Thyroid gland (tissue), 4 donors: ENCODE measurements at places on chromosomes 5 and 9. TPM values are rescaled to one million over a fixed set of nuclear protein-coding genes. Genes with fewer than 3 reads are reported as not detected.

The CKMT2 gene
- 22.5 TPM for total RNA-seq

The DHX29 gene
- 54.0 TPM for total RNA-seq

The FOXD4L6 gene
- total RNA-seq, result not detected

The BHMT2 gene
- total RNA-seq, result 80.3 TPM

The PCDHA9 gene
- total RNA-seq, result 0.33 TPM

The STOM gene
- total RNA-seq, result 104 TPM

The IL9 gene
- not detected for total RNA-seq

The DIRAS2 gene
- 11.3 TPM for total RNA-seq

The ANKRD34B gene
- not detected for total RNA-seq

DNA sequence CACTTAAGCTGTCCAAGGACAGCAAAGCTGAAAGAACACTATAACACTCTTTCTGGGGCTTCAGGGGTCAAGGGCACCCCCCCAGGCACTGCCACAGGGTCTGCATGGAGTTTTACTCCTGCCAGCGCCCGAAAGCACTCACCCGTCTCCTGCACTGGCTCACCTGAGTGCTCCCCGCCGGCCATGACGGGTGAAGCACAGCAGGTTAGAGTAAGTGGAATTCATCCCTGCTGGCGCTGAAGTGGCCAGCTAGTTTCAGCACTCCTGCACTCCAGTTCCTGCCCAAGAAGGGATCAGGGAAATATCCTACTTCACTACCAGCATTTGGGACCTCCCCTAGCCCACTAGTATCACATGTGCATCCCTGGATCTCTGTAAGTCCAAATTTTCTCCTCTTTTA lies 516.0 kb downstream of the ZNF608 start:
- DNase-seq, result peak; percentile 82

DNA sequence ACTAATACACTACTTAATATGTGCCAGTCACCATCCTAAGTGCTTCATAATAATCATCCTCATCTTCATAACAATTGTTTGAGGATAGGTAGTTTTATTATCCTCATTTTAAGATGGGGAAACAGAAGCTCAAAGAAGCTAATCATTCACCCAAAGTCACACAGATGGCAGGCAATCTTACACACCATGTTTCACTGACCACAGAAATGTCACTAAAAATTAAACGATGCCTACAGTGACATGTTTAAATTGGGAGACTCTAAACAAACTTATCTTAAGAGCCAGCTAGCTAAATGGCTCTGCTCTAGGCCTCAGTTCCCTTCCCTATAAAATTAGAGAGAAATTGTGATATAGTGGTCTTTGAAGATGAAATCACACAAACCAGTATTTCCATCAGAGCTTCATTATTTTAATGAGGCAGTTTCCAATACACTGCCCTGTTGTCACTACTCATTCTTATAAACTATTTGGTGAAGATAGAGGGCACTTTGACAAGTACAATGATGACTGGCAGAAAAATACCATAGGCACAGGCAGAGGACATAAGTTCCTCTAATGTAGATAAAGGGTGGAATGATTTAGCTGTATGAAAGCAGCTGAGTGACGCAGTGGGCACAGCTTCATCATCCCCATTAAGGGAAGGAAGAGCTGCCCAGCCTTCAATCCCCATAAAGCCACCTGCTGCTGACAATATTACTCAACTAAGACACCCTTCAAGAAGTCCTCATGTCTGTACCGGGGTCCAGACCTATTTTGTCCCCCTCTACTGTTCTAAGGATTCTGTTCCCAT lies 224.1 kb downstream of the ACTL7B start:
- no peak for DNase-seq

GRCh38 chr9:94997727-94998126 lies 271.2 kb downstream of the AOPEP start:
- no peak for DNase-seq

DNA sequence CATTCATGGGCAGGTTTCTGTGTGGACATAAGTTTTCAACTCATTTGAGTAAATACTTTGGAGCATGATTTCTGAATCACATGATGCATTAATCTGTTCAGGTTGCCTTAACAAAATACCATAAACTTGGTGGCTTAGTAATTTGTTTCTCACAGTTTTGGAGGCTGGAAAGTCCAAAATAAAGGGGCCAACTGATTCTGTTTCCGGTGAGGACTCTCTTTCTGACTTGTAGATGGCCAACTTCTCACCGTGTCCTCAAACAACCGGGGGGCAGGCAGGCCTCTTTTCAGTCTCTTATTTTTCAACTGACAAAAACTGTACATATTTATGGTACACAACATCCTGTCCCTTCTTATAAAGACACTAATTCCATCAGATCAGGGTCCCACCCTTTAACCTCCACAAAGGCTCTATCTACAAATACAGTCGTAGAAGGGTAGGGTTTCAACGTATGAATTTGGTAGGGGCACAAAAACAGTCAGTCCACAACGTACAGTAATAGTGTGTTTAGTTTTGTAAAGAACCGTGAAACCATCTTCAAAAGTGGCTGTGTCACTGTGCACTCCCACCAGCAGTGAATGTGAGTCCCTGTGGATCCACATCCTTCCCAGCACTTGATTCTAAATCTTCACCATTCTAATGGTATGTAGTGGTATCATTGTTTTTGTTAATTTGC lies 37.2 kb downstream of the MLLT3 start:
- no peak for DNase-seq

DNA sequence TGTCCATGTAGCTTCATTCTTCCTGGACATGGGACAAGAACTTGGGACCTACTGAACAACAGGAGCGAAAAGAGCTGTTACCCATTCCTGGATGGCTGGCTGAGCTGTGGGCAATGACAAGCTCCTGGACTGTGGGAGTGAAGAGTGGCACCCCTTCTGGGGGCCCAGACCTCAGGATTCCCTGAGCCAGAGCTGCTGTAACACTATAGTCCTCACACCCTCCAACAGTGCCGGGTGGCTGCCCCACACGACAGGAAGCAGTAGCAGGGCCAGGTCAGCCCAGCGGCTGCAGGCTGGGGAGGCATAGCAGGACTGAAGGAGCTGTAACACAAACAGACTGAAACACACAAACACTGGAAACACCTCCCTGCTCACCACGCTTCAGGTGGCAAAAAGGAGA lies 169.7 kb upstream of the IRX2 start:
- no peak for DNase-seq

- DNase-seq, result no peak
These were observed 19.1 kb downstream of the TMEM171 start for GRCh38 chr5:73139485-73139884.

GRCh38 chr9:36846621-36847020 lies 187.4 kb downstream of the PAX5 start:
- DNase-seq, result no peak

DNA sequence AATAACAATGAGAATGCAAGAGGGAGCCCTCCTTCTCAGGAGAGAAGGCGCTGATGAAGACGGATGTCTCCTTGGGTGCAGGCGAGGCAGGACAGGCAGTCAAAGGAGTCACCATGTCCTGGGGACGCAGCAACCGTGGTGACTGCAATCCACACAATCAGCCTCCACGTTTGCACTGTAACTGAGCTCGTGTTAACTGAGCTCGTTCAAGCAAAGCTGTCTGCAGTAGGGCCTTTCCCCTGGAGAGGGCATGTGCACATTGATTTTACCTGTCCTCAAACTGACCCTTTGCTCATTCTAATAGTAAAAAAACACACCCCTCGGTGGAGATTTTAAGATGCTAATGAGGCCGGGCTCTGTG lies 2.8 kb downstream of the SARDH start:
- no peak for DNase-seq

GRCh38 chr9:78831726-78832125 lies 534.8 kb downstream of the PSAT1 start:
- DNase-seq, result no peak

DNA sequence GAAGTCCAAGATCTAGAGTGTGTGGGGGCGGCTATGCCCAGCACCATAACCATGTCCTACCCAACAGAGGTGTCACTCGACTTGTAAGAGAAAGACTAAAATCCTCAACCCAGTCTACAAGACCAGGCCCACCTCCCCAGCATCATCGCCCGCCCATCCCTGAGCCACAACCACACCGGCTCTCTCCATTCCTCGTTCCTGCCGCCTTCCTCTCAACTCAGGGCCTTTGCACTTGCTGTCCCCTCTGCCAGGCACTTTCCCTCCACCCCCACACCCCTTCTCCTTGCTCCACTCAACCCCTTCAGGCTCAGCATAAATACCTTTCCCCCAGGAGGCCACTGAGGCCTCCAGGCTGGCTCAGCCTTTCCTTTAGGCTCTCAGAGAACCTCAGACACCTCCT lies 69.3 kb downstream of the PAX5 start:
- no peak for DNase-seq

GRCh38 chr9:23731353-23731752 lies 94.7 kb downstream of the ELAVL2 start:
- no peak for DNase-seq

GRCh38 chr9:120773256-120773655 lies 20.0 kb downstream of the FBXW2 start:
- no peak for DNase-seq

DNA sequence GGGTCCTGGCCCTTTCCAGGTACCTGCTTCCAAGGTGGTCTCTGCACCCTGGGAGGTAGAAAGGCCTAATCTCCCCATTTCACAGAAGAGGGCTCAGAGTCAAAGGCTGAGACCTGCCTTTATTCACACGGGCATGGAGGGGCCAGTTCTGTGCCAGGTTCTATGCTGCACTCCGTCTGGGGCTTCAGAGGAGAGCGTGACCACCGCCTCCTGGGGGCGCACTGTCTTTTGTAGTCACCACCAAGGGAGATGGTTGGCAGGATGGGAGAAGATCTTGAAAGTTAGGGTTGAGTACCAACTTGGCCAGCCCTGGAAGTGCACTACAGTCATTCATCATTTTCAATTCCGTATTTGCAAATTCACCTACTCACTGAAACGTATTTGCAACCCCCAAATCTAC lies 23.7 kb upstream of the PRDM12 start:
- no peak for DNase-seq

DNA sequence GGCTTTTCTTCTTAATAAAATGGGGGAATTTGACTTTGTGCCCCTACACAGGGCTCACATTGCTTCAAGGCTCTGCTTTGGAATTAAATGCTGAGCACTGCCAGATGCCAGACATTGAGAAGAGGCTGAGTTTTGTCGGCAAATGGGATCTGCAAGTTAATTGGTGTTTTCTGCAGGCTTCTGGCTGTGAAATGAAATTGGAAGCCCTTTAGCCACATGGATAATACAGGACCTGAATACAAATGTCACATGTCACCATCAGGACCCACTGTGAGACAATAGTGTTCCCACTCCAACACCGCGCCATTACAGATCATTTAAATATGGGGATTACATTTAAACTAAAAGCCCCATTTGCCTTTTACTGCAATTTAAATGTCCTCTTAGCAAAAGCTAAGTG lies 164.4 kb downstream of the ZSWIM6 start:
- DNase-seq, result no peak

- no peak for DNase-seq
These were observed 55.9 kb upstream of the MYO10 start for GRCh38 chr5:16992006-16992405.
